ENCODE measurements at places on chromosomes 11 and 22. TPM values are rescaled to one million over a fixed set of nuclear protein-coding genes. Genes with fewer than 3 reads are reported as not detected.

GRCh38 chr11:27394781-27395228, 31.8 kb upstream of the CCDC34 start:
- H3K4me3 ChIP-seq: no peak overlapping the region
- H3K27me3 ChIP-seq: peaks cover 2% of the 10 kb centered on the region
- DNase-seq: no peak
- H3K36me3 ChIP-seq: no peaks in the 10 kb centered on the region
- H3K4me1 ChIP-seq: peaks cover 14% of the 10 kb centered on the region

DNA sequence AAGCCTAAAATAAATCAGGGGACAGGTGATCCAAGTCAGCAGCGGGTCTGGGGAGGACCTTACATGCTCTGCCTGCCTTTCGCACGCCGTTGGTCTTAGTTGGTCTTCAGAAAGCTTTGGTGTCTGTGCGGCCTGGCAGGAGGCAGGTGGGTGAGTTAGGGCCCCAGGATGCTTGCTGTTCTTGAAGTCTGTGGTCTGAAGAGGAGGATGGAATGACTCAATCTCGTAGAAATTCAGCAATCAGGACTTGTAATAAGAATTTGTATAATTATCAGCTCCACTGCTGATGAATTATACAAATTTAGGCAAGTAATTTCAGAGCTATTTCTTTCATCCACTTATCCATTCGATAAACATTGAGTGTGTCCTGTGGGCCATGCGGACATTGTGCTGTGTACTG, 138.5 kb downstream of the FEZ1 start:
- H3K27me3 ChIP-seq: peaks cover 4% of the 10 kb centered on the region
- no peak overlapping the region for H3K4me3 ChIP-seq
- no peak overlapping the region for H3K27ac ChIP-seq
- peaks cover 32% of the 10 kb centered on the region for H3K36me3 ChIP-seq

DNA sequence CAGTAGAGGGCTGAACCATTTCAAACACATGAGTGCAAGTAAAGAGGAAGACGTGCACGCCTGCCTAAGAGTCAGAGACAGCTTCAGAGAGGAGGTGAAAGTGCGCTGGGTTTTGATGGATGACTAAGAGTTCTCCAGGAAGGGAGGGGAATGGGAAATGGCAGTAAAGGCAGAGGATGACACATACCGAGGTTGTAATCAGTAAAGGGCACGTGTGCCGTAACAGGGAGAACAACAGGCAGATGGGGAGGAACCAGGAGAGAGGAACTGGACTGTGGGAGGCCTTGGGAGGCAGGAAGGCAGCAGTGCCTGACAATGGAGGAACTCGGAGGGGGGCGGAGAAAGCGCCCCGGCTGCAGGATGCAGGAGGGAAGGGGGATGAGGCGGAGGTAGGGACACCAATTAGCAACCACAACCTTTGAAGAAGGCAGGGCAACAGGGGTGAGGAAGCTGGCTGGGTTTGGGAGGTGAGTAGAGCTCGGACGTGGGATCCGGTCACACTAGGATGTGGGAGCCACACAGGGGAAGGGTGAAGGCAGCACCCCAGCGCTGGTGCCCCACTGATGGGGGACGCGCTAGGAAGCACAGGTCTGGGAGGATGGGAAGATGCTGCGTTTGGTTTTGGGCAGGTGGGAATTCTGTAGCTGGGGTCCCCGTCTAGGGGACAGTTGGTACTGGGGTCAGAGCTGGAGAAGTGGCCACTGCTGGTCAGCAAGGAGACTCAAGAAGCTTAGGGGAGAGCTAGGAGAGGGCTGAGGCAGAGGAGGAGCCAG, 67.4 kb downstream of the SCUBE1 start:
- H3K36me3 ChIP-seq: no peaks in the 10 kb centered on the region
- peaks cover 27% of the 10 kb centered on the region for H3K4me1 ChIP-seq
- peak overlapping the region; percentile 48 for H3K4me3 ChIP-seq
- peak overlapping the region; percentile 90 for H3K27ac ChIP-seq

DNA sequence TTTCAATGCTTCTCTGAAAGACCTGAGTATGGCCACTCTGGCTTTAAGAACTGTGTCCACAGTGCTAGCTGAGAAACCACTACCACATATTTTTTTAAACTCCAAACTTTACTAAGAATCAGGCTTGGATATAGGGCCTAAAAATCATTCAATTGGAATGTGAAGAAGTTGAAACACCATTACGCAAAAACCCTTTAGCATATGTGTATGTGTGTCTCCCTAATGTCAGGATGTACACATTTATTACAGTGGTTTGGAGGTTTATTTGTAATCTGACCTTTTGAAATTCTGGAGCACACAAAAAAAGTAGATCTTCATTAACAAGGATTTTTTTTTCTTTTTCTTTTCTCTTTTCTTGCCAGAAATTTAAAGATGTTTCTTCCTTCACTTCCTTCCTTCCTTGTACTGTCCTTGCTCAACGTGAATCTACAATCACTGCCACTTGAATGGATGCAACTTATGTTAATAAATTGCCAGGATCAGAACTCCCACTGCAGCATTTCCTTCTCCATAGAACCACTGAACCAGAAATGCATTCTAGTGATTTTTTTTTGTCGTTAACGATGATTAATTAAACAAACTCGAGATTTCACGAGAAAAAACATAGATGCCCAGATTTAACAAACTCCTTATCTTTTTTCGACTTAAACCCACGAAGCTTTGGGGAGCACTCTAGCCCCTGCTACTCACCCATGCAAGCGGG, 3.1 kb upstream of the ADM start:
- H3K36me3 ChIP-seq: peaks cover 17% of the 10 kb centered on the region
- H3K4me3 ChIP-seq: peak overlapping the region; percentile 99
- H3K27ac ChIP-seq: peak overlapping the region; percentile 26
- peaks cover 13% of the 10 kb centered on the region for H3K27me3 ChIP-seq
- H3K4me1 ChIP-seq: peaks cover 30% of the 10 kb centered on the region
- no peak for DNase-seq

DNA sequence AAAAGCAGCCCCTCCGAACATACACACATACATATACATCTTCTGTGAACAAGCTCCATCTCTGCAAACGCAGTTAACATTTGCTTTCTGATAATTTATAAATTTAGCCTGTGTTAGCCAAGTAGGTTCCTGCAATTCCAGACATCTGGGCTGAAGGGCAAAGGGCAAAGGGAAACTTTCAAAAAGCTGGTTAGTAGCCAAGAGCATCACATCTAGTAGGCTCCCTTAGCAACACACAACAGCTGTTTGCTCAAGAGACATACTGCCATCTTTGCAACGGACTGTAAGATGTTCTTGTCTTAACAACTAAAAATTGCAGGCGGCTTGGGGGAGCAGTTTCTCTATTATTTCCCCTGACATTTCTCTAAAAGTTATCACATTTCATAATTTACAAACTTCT, 134.9 kb downstream of the RBFOX2 start:
- H3K27ac ChIP-seq: no peak overlapping the region
- H3K36me3 ChIP-seq: peaks cover 5% of the 10 kb centered on the region
- DNase-seq: no peak
- peaks cover 33% of the 10 kb centered on the region for H3K4me1 ChIP-seq
- peaks cover 1% of the 10 kb centered on the region for H3K27me3 ChIP-seq

The PRDX5 gene
- total RNA-seq: 264 TPM

GRCh38 chr11:17561526-17561925, 14.5 kb downstream of the OTOG start:
- no peak for DNase-seq
- H3K4me1 ChIP-seq: no peaks in the 10 kb centered on the region
- no peak overlapping the region for H3K27ac ChIP-seq
- no peaks in the 10 kb centered on the region for H3K36me3 ChIP-seq
- H3K4me3 ChIP-seq: no peak overlapping the region
- no peaks in the 10 kb centered on the region for H3K27me3 ChIP-seq

- no peak overlapping the region for H3K4me3 ChIP-seq
- H3K27me3 ChIP-seq: peaks cover 3% of the 10 kb centered on the region
- H3K27ac ChIP-seq: no peak overlapping the region
- peaks cover 19% of the 10 kb centered on the region for H3K4me1 ChIP-seq
- DNase-seq: no peak
Measured at GRCh38 chr11:121231576-121232278, 60.8 kb upstream of the SC5D start.

DNA sequence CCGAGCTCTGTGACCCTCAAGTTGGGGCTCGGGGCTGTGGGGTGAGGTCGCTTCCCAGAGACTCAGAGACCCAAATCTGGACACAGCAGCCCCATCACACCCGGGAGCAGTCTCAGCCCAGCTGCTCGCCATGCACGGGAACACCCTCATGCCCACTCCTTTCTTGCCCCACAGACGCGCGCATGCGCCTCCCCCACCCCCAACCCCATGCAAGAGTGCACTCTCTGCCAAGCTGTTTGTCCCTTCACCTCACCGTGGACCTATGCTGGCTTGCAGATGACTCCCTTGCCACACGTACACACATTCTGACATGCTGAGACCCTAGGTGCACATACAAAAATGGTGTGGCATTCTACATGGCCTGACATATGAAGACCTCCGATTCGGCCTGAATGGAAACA, 478 bp upstream of the CD248 start:
- H3K4me1 ChIP-seq: peaks cover 21% of the 10 kb centered on the region
- H3K27ac ChIP-seq: peak overlapping the region; percentile 72
- DNase-seq: no peak
- H3K36me3 ChIP-seq: peaks cover 5% of the 10 kb centered on the region
- no peak overlapping the region for H3K4me3 ChIP-seq
- peaks cover 24% of the 10 kb centered on the region for H3K27me3 ChIP-seq

The SMIM38 gene
- not detected for total RNA-seq

The OR8G5 gene
- 0.18 TPM for total RNA-seq

- no peaks in the 10 kb centered on the region for H3K36me3 ChIP-seq
- no peak overlapping the region for H3K27ac ChIP-seq
- no peaks in the 10 kb centered on the region for H3K27me3 ChIP-seq
Measured at GRCh38 chr22:33529424-33530113, 390.7 kb downstream of the LARGE1 start.

The ZMAT5 gene
- 20.2 TPM for total RNA-seq

GRCh38 chr22:45925811-45926351, 51.1 kb downstream of the WNT7B start:
- DNase-seq: no peak
- peaks cover 4% of the 10 kb centered on the region for H3K27me3 ChIP-seq
- no peak overlapping the region for H3K4me3 ChIP-seq
- no peak overlapping the region for H3K27ac ChIP-seq
- no peaks in the 10 kb centered on the region for H3K36me3 ChIP-seq

- peaks cover 25% of the 10 kb centered on the region for H3K4me1 ChIP-seq
- peaks cover 18% of the 10 kb centered on the region for H3K27me3 ChIP-seq
- H3K4me3 ChIP-seq: no peak overlapping the region
- DNase-seq: no peak
Measured at GRCh38 chr22:27799827-27800249, 1.7 kb downstream of the MN1 start.

- DNase-seq: no peak
- H3K4me1 ChIP-seq: no peaks in the 10 kb centered on the region
- no peak overlapping the region for H3K27ac ChIP-seq
- no peak overlapping the region for H3K4me3 ChIP-seq
- H3K27me3 ChIP-seq: no peaks in the 10 kb centered on the region
Measured at GRCh38 chr22:30909306-30909705, 59.3 kb downstream of the MORC2 start.

DNA sequence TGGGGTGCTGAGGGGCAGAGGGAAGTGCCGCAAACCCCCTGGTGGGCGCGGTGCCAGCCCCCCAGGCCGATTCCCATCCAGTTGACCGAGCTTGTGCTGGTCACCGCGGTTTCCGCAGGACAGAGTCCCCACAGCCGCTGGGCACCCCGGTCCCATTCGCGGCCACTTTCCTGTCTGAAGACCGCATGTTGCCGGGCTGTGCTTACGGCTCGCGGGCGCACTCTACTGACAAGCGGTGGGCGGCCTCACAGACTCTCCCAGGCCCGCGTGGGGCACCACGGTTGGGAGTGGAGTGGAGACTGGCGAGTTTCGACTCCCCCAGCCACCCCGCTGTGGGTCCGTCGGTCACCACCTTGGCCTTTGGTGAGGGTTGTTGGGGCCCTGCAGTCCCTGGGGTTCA, 648 bp upstream of the H19 start:
- H3K27me3 ChIP-seq: no peaks in the 10 kb centered on the region
- no peak overlapping the region for H3K4me3 ChIP-seq
- H3K27ac ChIP-seq: no peak overlapping the region
- no peaks in the 10 kb centered on the region for H3K4me1 ChIP-seq
- no peak for DNase-seq

The MPPED2 gene
- 50.2 TPM for total RNA-seq

GRCh38 chr11:72389116-72389515, 45.2 kb downstream of the CLPB start:
- H3K27ac ChIP-seq: no peak overlapping the region
- no peak for DNase-seq

The CACNA1I gene
- total RNA-seq: 0.10 TPM

DNA sequence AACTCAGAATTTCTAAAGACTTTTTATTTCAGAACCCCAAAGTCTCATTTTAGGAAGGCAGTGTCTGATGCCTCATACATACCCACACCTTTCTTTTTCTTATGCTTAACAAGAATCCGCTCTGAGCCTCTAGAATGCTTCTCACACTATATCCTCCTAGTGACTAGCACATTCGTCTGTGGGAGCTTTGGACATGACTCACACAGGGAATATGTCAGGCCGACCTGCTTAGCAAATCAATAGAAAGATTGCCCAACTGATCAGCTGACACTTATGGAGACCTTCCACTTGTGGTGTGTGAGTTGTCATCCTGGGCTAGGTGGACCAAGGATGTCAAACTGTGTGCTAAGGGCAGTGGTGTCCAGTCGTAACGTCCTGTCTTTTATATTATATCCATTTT, 129.9 kb upstream of the TTC12 start:
- no peaks in the 10 kb centered on the region for H3K4me1 ChIP-seq
- DNase-seq: no peak
- H3K4me3 ChIP-seq: no peak overlapping the region
- no peak overlapping the region for H3K27ac ChIP-seq
- peaks cover 3% of the 10 kb centered on the region for H3K27me3 ChIP-seq

DNA sequence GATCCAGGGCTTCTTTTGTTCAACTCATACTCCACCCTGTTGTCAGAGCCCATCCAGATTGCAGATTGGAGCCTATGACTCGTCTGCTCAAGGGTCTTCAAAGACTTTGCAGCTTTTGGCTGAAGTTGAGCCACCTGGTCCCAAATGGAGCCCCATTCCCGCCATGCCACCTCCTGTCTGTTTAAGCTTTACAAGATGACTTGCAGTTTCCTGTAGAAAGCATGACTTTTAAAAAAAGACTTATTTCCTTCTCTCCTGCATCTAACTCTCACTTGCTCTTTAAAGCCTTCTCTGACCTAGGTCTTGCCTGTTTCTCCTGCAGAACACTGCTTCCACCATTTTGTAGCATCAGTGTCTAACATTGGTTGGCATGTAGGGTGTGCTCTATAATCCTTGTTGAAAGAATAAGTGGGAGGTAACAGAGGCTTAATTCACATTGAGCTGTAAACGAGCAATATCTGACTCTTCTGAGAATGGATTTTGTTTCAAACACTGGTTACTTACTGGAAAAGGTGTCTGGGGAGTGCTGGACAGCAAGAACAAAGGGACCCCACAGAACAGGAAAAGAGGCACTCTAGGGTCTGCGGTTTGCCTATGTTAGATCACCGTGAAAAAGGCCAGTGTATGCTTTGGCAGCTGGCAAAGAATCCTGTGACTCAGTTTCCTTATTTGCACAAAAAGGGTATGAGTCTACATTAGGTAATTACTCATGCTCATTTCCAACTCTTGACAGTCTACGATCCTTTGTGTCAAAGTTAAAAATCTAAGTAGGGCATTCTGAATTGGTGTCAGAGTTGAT, 30.3 kb downstream of the NF2 start:
- H3K36me3 ChIP-seq: peaks cover under 1% of the 10 kb centered on the region
- H3K27me3 ChIP-seq: no peaks in the 10 kb centered on the region
- H3K4me3 ChIP-seq: no peak overlapping the region
- H3K4me1 ChIP-seq: peaks cover 9% of the 10 kb centered on the region
- H3K27ac ChIP-seq: no peak overlapping the region
